ENCODE measurements at places on chromosomes 4 and X.

DNA sequence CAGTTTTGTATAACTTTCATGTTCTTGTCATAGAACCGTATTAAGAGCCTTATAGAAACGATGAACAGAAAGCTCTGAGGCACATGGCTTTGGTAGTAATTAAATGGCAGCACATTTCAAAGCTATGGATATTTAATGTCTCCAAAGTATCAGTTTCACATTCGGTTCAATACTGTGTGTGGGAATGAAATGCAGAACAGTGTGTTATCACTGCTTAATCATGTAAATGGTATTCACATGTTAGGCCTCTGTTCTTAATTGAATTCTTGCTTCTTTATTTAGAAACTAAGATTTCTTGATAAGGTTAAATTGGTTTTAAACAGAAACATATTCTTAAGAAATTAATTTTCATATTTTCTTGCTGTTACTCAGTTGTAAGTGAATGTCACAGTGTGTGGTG is 701.0 kb upstream of the PITX2 start:
- DNase-seq = no peak

- no peak for DNase-seq
These were observed 1226.9 kb downstream of the PCDH7 start for GRCh38 chr4:31947101-31947500.

DNA sequence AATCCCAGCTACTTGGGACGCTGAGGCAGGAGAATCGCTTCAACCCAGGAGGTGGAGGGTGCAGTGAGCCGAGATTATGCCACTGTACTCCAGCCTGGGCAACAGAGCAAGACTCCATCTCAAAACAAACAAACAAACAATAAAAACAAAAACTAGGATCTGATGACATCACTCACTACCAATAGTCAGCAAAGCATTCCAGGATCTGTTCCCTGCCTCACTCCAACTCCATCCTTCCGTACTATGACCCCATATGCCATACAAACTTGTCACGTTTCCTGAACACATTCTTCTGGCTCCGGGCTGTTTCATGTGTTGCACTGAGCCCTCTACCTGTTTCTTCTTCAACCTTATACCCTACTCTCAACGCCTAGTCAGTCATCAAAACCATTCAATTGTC is 47.3 kb downstream of the RBM47 start:
- DNase-seq = no peak

- no peak for DNase-seq
These were observed 178.2 kb downstream of the HS3ST1 start for GRCh38 chr4:11250510-11250909.

GRCh38 chr4:184848510-184848909 is 22.7 kb upstream of the ACSL1 start:
- DNase-seq = no peak

GRCh38 chrX:37997096-37997495 is 9.3 kb upstream of the SYTL5 start:
- no peak for DNase-seq

GRCh38 chr4:134200811-134201215 is 776 bp downstream of the PABPC4L start:
- DNase-seq = no peak

DNA sequence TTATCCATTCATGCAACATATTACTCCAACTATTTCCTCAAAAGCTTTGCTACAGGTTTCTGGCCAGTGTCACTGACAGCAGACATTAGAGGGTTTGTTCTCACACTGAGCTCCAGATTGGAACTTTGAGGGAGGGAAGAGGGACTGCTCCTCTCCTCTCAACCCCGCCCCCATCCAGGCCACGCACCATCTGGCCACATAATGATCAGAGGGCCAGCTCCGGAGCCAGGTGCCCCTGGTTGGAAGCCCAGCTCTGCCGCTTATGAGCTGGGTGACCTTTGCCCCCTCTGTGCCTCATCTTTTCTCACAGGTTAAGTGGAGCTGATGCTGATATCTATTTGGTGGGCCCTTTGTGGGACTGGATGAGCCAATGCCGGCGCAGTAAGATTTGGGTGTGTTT is 55.8 kb downstream of the C4orf50 start:
- no peak for DNase-seq

DNA sequence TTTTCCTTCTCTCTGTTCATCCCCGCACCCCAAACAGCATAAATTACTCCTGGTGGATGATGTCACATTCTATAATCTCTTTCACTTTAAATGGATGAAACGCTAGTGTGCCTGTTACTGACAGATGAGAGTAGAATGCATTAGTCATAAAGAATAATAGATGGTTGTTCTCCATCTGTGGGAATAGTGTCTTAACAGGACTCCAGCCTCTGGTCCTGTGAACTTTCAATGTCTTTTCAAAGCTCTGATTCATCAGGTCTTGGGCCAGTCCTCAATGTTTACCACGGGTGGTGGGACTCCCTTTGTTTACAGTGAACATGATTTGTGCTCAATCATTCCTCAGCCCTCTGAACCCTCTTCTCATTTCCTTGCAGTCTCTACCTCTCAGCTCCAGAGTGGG is 182.6 kb downstream of the GABRB1 start:
- no peak for DNase-seq

DNA sequence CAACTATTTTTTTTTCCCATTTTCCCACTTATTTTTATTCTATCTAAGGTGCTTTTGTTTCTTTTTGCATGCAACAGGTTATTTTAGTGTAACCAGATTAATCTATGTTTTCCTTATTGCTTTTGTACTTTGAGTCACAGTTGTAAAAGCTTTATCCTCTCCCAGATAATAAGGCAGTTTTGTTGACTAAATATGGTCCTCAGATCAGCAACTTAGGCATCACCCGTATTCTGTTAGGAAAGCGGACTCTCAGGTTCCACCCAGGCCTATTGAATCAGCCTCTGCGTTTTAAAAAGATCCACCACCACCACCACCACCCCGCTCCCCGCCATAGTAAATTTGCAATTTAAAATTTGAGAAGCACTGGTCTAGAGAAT is 58.6 kb upstream of the USP9X start:
- no peak for DNase-seq

DNA sequence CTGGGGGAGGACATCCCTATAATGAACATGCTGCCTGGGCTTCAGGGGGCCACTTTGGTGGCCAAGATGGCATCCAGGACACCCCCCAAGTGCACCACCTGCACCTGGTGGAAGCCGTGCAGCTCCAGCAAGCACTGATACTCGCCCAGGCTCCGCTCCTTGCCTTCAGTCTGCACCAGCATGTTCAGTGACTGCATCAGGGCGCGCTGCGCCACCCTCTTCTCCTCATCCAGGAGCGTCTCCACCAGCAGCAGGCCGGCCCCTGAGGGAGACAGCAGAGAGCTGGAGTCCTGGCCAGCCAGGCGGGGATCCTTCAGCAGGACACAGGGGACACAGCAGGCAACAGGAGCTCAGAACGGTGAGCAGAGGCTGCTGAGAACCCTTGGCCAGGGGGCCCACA is 11.3 kb upstream of the SLC25A6 start:
- DNase-seq = no peak

DNA sequence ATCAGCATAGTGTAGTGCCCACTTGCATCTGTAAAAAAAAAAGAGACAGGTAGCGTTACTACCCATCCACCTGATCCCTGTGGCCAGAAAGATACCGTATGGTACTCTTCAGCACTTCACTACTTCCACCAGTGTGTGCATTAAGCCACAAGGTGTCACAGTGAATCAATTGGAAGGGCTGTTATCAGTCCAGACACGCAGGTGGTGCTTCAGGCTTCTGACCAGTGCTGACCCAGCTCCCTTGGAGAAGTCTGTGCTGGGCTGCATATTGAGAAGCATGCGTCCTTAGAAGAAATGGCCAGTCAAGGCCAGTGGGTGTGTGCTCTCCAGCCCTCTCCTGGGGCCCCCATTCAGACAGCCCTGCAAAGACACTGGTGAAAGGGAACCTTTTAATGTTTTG is 10.6 kb downstream of the LDB2 start:
- no peak for DNase-seq

DNA sequence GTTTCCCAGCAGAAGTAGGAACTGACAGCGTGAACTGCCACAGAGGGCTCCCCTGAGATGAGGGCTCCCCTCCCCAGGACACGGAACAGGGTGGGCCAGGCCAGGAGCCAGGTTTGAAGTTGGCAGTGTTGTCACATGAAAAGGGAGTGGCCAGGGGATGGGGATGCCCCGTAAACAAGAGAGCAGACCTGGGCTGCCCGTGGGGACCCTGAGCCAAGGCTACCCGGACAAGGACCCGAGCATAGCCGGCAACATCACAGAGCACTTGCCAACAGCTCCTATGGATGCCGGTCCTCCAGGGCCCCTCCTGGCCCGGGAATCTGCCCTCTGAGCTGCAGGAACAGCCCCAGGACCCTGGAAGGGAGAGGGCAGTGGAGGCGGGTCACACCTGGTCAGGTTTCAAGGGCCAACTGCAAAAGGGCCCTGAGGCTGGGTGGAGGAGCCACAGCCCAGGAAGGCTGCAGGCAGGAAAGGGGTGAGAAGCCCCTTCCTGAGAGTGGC is 102.1 kb downstream of the CPZ start:
- DNase-seq = no peak

DNA sequence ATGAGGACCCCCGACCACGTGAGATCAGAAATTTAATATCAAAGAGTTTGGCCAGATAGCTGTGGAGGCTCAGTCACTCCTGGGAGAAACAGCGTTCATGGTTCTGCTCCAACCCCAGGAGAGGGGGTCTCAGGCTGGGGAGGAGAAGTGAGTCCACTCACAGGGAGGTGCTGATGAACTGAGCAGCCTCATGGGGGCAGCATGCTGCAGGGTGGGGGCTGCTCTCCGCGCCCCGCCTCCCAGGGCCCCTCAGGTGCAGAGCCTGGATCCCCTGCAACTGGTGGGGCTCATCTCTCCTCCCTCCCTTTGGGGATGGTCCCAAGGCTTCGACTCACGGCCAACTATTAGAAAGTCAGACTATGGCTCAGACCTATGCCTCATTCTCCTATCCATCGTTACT is 26.6 kb upstream of the C4orf50 start:
- no peak for DNase-seq

- no peak for DNase-seq
These were observed 21.6 kb downstream of the PNMA6E start for GRCh38 chrX:153379508-153379907.

DNA sequence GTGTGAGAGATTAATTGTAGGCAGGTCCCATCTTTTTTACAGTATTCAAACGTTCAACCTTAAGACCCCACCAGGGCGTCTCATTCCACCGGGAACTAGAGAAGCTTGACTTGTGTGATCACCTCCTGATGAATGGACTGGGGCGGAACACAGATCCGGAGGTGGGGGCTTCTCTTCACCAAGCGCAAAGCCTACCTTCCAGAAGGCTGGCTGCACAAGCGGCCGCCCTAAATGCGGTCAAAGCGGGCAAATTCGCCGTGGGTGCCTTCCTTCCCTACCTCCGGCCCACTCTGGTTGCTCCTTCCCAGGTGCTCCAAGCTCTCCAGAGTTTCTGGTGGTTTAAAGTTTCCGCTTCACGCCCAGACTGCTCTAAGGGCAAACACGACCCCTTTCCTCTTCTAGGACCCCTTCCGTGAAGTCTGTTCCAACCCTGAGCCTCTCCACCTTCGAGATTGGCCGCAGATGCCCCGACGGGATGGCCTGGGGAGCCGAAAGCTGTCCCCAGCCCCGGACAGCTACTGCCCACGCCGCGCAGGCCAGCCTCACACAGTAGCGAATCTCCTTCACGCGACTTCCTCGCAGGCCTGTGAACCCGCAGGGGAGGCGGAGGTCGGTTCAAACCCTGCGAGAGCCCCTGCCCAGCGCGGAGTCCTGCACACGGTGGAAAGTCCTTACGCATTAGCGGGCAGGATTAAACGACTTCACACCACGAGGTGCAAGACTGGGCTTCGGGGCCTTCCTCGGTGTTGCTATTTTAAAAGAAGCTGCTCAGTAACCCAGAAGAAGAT is 1.6 kb upstream of the WWC2 start:
- DNase-seq = no peak
